ENCODE measurements at places on chromosomes 4 and X.
A peak's percentile ranks its signal among the peaks of the same experiment; 100 is the strongest.

DNA sequence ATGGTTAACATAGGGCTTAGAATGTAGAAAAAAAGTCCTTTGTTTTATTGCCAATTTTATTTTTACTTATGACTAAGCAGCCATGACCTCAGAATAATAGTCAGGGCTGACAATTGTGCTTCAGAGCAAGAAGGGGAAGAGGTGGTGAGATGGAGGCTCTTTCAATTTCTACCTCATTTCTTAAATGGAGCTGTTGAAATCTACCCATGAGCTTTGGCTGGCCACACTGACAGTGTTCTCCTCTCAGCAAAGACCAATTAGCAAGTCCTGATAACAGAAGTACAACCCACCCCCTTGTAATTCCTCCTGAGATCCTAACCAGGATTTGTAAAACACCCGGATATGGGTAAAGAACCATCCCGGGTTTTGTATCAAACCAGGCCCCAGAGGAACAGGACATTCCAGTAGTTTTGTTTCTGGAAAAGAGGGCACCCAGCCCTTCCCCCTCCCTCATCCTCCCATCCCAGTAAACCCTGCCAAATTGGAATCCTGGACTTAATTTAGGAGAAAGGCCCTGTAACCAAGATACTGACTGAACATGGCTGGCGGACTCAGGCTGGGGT is at the start of gene HEPH:
TSS of gene HEPH (plus strand) at position 399 of the 563 bp plus-strand sequence. CDS start 6,324 bp downstream, outside the sequence.
- DNase-seq: no peak

GRCh38 chr4:105560421-105560848 is 8.0 kb downstream of the ARHGEF38 start:
- no peak for DNase-seq

- DNase-seq: no peak
Measured at GRCh38 chr4:19971829-19972228, 279.9 kb upstream of the SLIT2 start.

DNA sequence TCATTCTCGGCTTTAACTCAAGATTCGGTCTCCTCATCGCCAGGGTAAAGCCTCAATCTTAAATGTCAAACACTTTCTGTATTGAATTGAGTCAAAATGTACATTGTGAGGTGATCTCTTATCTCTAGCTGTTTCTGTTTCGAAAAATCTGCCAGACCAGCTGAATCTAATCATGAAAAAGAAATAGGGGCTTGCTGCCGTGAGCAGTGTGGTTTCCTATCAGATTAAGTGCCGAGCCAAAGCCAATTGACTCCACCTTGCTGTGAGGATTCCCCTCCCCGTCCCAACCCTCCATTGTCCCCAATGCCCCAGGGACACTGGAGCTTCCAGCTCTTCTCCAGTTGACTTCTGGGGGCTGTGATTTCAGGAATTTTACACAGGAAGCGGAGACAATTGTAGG is 12.5 kb upstream of the CRLF2 start:
- no peak for DNase-seq

- no peak for DNase-seq
Measured at GRCh38 chr4:174935607-174936006, 17.4 kb downstream of the ADAM29 start.

- no peak for DNase-seq
Measured at GRCh38 chr4:55385201-55385649, 10.5 kb upstream of the TMEM165 start.

DNA sequence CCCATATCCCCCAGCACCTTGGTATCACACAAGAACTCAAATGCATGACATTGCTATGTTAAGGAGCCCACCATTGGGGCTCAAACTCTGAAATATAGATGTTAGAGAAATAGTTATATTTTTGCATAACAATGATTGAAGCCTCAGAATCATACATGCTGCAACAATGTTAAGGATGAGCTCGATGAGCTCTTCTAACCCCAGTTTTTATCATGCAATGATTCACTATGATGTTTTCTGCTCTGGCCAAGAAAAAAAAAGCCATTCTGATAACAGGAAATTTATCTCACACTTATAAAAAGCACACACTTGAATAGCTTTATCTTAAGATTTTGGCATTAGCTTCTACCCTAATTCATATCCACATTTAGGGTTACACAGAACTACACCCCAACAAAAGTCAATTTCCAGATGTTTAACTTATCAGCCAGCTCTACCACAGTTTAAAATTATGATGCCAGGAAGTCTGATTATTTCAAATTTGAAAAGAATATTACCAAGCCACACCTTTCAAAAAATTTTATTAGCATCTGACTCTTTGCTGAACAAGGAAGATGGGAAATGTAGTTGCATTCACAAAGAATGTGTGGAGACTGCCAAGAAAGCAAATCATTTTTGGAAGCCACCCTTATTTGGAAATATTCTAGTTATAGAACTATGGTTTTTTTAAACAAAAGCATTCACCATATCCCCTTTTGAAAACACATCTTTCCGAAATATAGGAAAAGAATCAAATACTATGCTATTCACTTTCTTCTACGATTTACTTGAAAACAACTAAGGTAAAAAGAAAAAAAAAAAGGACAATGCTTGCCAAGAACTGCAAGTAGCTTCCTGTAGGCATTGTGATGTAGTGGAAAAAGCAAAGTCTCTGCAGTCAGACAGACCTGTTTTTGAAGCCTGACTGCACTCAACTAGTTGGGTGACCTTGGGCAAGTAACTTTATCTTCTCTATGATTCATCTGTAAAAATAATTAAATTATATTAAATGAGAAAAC is 100.8 kb upstream of the PLS3 start:
- no peak for DNase-seq

- DNase-seq: no peak
Measured at GRCh38 chr4:102411408-102411807, 66.1 kb upstream of the SLC39A8 start.

GRCh38 chr4:136637071-136637777 is 895.1 kb downstream of the PCDH18 start:
- no peak for DNase-seq

DNA sequence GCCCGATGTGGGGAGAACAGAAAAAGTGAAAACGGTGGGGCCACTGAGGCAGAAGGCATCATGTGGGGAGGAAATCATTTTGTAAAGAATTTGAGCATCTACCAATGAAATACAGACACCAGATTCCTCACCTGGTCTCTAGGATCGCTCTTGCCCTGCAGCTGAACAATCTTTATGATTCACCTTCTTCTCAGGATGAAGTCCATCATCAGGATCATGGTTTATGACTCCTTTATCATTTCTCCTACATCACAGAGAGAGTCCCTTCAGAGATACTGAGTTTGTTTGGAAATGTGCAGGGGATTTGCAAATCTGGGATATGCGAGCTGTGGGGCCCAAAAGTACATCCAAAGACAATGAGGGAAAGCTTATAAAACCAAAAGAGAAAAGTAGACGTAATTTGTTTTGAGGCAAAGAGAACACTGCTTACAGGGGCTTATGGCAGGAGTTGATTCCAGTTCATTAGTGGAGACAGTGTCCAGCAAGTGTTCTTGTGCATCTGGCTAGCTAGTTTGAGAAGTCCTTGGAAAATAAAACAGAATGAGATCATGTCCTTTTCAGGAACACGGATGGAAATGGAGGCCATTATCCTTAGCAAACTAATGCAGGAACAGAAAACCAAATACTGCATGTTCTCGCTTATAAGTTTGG is 15.3 kb upstream of the ANXA5 start:
- DNase-seq: no peak

DNA sequence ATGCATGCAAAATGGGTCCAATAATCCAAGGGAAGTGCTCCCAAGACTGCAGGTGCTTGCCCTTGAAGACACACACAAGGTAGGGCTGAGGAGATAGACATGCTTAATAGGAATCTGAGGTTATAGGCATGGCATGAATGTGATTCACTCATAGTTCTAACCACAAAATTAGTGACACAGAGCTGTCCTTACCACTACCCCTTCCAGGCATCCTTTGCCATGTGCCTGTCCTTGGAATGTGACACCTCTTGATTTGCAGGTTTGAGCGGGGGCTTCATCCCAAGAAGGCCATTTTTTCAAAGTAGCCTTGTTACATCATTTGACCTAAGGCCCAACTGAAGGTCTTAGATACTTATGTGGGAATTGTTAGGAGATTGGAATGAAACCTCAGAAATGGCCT is 112.5 kb downstream of the CCNG2 start:
- no peak for DNase-seq

GRCh38 chrX:69093960-69094871 is 71.0 kb downstream of the PJA1 start:
- no peak for DNase-seq

DNA sequence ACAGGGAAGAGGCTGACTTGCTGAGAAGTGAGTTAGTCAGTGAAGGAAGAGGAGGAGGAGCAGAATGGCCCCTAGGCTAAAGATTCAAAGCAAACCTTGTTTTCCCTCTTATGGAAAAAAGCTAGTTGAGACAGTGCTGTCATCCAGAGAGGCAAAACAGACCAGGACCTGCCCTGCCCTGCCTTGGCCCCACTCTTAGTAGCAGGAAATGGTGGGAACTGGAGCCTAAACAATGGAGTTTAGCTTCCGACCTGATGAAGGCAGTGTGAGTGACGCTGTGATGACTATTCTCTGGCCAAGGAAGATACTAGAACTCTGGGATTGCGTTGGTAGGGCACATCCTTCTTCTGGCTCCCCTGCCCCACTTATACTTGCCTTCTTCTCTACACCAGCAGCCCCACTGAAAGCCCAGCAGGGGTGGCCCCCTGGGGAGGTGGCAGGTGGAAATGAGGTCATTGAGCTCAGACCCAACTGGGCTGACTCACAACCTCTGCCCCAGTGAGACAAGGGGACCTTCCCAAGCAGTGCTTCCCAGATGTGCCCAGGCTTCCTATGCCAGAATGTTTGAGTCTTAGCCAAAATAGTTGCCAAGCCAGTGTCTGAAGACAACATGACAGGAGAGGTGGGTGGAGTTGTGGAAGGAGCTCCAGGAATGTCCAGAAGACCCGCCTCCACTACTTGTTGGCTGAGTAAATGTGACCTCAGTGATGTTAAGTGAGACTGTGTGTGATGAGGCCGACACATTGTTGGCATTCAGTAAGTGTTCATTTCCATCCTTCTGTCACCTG is 38.8 kb downstream of the MSN start:
- peak; percentile 46 for DNase-seq

GRCh38 chrX:150548684-150549083 is 19.7 kb upstream of the MTM1 start:
- DNase-seq: no peak
